ENCODE measurements at places on chromosomes 7 and 10. TPM values are rescaled to one million over a fixed set of nuclear protein-coding genes. Genes with fewer than 3 reads are reported as not detected.

The EIF3A gene
- total RNA-seq: 90.5 TPM

The EXOC6 gene
- total RNA-seq: 1.4 TPM

The DNAH11 gene
- total RNA-seq: under 0.01 TPM

The NODAL gene
- total RNA-seq: 0.23 TPM

The MPP7 gene
- total RNA-seq: 3.8 TPM

The INSYN2A gene
- total RNA-seq: 0.23 TPM

The TMEM196 gene
- not detected for total RNA-seq

The NEUROD6 gene
- total RNA-seq: not detected

The AOAH gene
- total RNA-seq: not detected

The SLC16A9 gene
- total RNA-seq: 7.8 TPM

The GNGT1 gene
- total RNA-seq: not detected

The EPHB6 gene
- not detected for total RNA-seq

The SMKR1 gene
- total RNA-seq: not detected

The CDHR3 gene
- total RNA-seq: 1.8 TPM

The NYAP1 gene
- total RNA-seq: 4.8 TPM

The VSIR gene
- total RNA-seq: 10.1 TPM

The CYP17A1 gene
- total RNA-seq: not detected

The RET gene
- total RNA-seq: 2.5 TPM

The SPDYE9 gene
- not detected for total RNA-seq

The ACHE gene
- 0.31 TPM for total RNA-seq

The PTPN20 gene
- 6.2 TPM for total RNA-seq

The ZNF775 gene
- 3.7 TPM for total RNA-seq

The PARD3 gene
- total RNA-seq: 37.2 TPM

The CASP2 gene
- total RNA-seq: 17.2 TPM

The IGF2BP3 gene
- total RNA-seq: 12.0 TPM

The CDC14C gene
- total RNA-seq: not detected

The PRSS37 gene
- not detected for total RNA-seq

The RBP3 gene
- total RNA-seq: not detected

The CLRN3 gene
- total RNA-seq: not detected

The MCM10 gene
- total RNA-seq: 14.6 TPM

The SLC16A12 gene
- not detected for total RNA-seq

The FRMPD2 gene
- total RNA-seq: under 0.01 TPM

The VAX1 gene
- total RNA-seq: not detected

The METTL27 gene
- 3.2 TPM for total RNA-seq

The AS3MT gene
- total RNA-seq: 3.2 TPM

The H2BK1 gene
- total RNA-seq: not detected

The INHBA gene
- 121 TPM for total RNA-seq

The C10orf71 gene
- not detected for total RNA-seq

The SCART1 gene
- total RNA-seq: 0.30 TPM

The ANKMY2 gene
- total RNA-seq: 5.5 TPM

The LDB3 gene
- total RNA-seq: not detected

The OR2A12 gene
- not detected for total RNA-seq

The PDE6C gene
- total RNA-seq: not detected

The NDUFB2 gene
- 357 TPM for total RNA-seq

The PARG gene
- total RNA-seq: 16.0 TPM

The ENKUR gene
- not detected for total RNA-seq

The UFSP1 gene
- 6.3 TPM for total RNA-seq

The TMEM270 gene
- not detected for total RNA-seq

The CH25H gene
- not detected for total RNA-seq

The TLL2 gene
- not detected for total RNA-seq

The CPXM2 gene
- total RNA-seq: under 0.01 TPM

The CNTNAP2 gene
- total RNA-seq: 0.53 TPM

The TMEM72 gene
- not detected for total RNA-seq

The TMEM236 gene
- total RNA-seq: 0.04 TPM

The FBXO24 gene
- 0.70 TPM for total RNA-seq

The FAM25C gene
- not detected for total RNA-seq

The OPTN gene
- 77.4 TPM for total RNA-seq

The ZNF488 gene
- 0.39 TPM for total RNA-seq
